Fibroblast of lung (primary cell): ENCODE measurements at places on chromosomes 12 and 14. TPM values are rescaled to one million over a fixed set of nuclear protein-coding genes. Genes with fewer than 3 reads are reported as not detected.
A peak's percentile ranks its signal among the peaks of the same experiment; 100 is the strongest.

The AKAP6 gene
- total RNA-seq = 1.0 and 10.9 TPM in 2 replicates

The TAS2R20 gene
- 2.1 and 3.3 TPM in 2 replicates for total RNA-seq

The HOXC11 gene
- total RNA-seq = not detected in 2 replicates

The RBM25 gene
- total RNA-seq = 22.3 and 25.4 TPM in 2 replicates

The C14orf180 gene
- total RNA-seq = not detected in 2 replicates

The SYNE3 gene
- 15.9 and 24.1 TPM in 2 replicates for total RNA-seq

The CCDC60 gene
- not detected in 2 replicates for total RNA-seq

DNA sequence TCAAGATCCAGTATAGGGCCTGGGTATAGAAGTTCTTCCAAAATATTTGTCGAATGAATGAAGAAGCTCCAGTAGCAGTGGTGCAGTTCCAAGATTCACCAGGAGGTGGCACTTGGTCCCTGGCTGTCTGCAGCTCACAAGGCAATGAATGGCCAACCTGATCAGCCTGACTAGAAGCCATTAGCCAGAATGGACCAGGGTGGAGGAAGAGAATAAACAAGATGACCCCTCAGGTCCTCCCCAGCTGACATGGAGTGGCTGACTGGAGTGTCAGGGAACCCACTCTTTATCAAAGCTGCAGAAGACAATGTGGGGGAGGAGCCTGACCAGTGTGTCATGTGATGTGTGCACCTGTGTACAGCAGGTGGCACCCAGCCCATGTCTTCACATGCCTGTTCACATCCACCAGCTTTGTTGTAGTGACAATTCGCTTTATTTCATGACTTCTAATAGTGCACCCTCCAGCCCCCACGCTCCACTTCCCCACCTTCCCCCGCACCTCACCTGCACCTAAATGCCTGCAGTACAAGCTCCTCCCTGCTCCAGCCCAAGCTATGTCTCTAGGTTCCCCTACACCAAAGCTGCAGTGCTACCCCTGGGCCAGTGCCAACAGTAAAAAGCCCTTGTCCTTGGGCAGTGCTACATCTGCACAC lies 3.0 kb downstream of the LTBP2 start:
- DNase-seq = peak; percentile 75

- peak; percentile 85 for DNase-seq
Observed at GRCh38 chr12:50620109-50620977, 115.6 kb downstream of the DIP2B start.

DNA sequence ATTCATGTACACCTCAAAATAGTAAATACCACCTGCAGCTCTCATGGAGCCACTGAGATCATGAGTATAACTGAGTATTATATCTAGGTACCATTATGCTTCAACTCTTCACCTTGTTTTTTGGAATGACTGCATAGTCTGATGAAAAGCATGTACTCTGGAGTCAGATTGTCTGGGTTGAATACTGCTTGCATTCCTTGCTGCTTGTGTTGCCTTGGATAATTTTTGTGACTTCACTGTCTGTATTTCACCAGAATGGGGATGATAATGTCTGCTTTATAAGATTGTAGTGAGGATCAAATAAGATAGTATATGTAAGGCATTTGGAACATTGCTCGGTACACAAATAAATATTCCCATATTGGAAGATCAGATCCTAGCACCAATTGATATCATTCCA lies 54.2 kb downstream of the SUSD6 start:
- peak; percentile 69 for DNase-seq

GRCh38 chr14:69986336-69986735 lies 107.1 kb downstream of the SMOC1 start:
- DNase-seq = no peak

- DNase-seq = no peak
Observed at GRCh38 chr14:24066496-24067132, 4.7 kb upstream of the CPNE6 start.

GRCh38 chr14:93232159-93232558 lies 25.1 kb downstream of the UBR7 start:
- no peak for DNase-seq

DNA sequence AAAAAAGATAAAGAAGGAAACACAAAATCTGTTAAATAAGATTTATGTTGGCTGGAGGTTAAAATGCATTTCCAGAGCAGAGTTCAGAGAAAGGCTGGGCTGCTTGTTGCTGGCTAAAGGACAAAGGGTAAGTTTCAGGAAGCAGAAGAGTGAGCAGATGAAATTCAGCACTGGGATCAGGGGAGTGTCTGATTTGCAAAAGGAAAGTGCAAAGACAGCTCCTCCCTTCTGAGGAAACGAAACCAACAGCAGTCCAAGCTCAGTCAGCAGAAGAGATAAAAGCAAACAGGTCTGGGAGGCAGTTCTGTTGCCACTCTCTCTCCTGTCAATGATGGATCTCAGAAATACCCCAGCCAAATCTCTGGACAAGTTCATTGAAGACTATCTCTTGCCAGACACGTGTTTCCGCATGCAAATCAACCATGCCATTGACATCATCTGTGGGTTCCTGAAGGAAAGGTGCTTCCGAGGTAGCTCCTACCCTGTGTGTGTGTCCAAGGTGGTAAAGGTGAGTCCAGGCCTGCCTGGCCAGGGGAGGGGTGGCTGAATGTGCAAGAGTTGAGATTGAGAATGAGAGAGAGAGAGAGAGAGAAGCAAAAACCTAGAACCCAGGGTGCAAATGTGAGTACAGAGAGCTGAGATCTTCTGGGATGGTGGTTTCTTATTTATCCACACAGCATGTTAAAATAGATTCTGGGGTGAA lies at the start of gene OAS1:
TSS of gene OAS1 (plus strand) at position 251 of the 703 bp plus-strand sequence. CDS start at position 329, 78 bp downstream.
- peak; percentile 20 for DNase-seq

- peak; percentile 57 for DNase-seq
Observed at GRCh38 chr12:6224550-6224949, 24.4 kb downstream of the CD9 start.

GRCh38 chr14:44609201-44609600 lies 102.1 kb upstream of the FSCB start:
- no peak for DNase-seq

DNA sequence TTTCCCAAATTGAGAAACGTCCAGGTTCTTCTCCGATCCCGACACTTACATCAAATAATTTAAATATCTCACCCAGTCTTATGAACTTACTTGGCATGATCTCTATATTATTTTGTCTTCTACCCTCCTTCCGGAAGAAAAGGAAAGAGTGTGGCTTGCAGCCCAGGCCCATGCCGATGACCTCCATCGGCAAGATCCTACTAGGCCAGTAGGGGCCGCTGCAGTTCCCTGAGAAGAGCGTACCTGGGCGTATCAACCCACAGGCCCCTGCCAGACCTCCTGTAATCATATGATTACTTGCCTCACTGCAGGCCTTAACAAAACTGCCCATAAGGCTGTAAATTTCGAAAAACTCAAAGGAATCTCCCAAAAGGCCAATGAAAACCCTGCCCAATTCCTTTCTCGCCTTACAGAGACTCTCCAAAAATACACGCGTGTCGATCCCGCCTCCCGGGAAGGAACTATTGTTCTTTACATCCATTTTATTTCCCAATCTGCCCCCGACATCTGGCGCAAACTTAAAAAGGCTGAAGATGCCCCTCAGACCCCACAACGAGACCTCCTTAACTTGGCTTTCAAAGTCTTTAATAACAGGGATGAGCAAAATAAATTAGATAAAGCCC lies 69.6 kb downstream of the MOK start:
- peak; percentile 87 for DNase-seq

- DNase-seq = no peak
Observed at GRCh38 chr12:64268409-64268808, 46.3 kb upstream of the KICS2 start.

DNA sequence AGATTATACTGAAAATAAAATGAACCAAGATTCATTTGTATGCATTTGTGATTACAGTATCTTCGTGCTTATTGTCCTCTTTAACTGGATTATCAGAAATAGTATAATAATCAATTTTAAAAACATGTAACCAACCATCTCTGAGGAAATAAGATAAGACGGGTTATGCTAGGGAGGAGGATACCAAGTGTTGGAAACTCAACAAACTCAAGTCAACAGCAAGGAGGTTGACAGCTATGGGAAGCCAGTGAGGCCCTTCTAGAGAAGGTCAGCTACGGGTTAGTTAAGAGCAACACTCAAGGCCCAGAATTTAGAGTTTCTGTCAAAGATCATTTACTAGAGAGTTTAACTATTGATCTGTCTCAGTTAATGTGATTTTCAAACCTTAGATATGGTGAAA lies 137.2 kb downstream of the PDZRN4 start:
- DNase-seq = no peak

DNA sequence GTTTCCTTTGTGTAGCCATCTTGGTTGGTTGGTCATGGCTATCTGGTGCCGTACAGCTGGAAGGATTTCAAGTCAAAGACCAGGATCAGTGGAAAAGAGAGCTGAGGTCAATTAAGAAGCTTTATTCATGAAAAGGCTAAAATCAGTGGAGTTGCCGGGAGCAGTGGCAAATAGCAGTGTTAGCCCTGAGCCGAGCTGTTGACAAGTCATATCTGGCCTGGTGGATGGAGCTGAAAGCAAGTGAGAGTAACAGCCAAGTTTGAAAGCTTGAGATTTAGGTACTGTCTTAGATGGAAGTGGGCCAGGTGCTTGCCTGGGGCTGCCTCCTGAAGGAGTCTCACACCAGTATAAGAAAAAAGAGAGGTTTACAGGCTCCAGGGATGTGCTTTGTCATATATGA lies 9.0 kb downstream of the BATF start:
- no peak for DNase-seq
